ENCODE measurements at places on chromosomes 7 and 10.

- peaks cover 15% of the 10 kb centered on the region for H3K27me3 ChIP-seq
- H3K4me3 ChIP-seq: no peak overlapping the region
- no peaks in the 10 kb centered on the region for H3K36me3 ChIP-seq
- no peak for DNase-seq
- no peaks in the 10 kb centered on the region for H3K4me1 ChIP-seq
Observed at GRCh38 chr10:104284846-104285245, 15.9 kb downstream of the GSTO2 start.

DNA sequence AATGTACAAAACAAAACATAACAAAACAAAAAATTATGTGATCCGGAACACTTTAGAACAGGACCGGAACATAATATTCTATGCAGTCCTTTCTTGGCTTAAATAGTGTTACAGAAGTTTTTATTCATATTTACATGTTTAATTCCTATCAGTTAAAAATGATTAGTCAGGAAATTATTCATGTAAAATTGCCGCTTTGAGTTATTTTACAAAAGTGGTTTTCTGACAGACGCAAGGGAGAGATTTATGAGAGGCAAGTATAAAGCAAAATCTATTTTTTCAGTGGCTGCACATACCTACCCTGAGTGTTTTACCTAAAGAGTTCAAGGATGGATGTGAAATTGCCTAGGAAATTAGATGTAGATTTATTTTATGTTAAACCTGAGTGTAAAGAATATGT lies 230.7 kb upstream of the DKK1 start:
- no peak overlapping the region for H3K4me3 ChIP-seq
- DNase-seq: no peak
- peaks cover 4% of the 10 kb centered on the region for H3K4me1 ChIP-seq
- H3K27me3 ChIP-seq: no peaks in the 10 kb centered on the region
- no peak overlapping the region for H3K27ac ChIP-seq

DNA sequence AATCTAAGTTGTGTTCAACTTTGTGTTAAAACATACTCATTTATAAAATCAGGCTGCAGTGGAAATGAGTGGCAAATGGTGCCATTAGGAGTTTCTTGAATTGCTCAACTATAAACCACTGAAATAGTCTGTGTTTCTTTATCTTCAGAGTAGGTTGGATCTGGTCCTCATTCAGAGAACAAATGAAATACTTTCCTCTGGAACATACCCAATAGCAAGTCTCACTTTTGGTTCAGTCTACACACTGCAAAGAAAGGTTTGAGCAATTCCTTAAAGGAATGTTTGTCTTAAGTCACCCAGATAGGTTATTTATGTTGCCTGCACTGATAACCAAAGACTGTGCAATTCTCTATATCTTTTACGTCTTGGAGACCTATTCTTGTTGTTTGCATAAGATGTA lies 62.5 kb downstream of the ABCB4 start:
- no peaks in the 10 kb centered on the region for H3K27me3 ChIP-seq
- H3K4me1 ChIP-seq: no peaks in the 10 kb centered on the region
- H3K4me3 ChIP-seq: no peak overlapping the region
- no peaks in the 10 kb centered on the region for H3K36me3 ChIP-seq

DNA sequence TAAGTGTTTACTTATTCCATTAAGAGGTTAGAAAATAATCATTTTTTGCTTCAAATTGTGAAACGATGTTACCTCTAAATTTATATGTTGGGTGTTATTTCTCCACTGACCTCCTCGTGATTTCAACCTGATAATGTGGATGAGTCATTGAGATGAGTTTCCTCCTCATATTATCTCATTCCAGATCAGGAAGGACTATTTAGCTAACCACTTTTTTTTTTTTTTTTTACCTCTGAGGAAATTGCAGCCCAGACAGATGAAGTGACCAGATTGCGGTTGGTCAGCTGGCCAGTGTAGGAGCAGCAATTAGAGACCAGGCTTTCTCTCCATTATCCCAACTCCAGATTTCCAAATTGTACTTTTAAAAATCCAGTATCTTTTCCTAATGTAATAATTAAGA lies 248.7 kb downstream of the FZD1 start:
- no peaks in the 10 kb centered on the region for H3K36me3 ChIP-seq
- H3K4me1 ChIP-seq: peaks cover 1% of the 10 kb centered on the region
- DNase-seq: no peak
- no peaks in the 10 kb centered on the region for H3K27me3 ChIP-seq

- DNase-seq: peak; percentile 22
- no peak overlapping the region for H3K27ac ChIP-seq
- no peak overlapping the region for H3K4me3 ChIP-seq
- H3K27me3 ChIP-seq: peaks cover 9% of the 10 kb centered on the region
- H3K36me3 ChIP-seq: no peaks in the 10 kb centered on the region
Observed at GRCh38 chr7:142884286-142884640, 1.3 kb downstream of the TRPV6 start.

- peaks cover 7% of the 10 kb centered on the region for H3K27me3 ChIP-seq
- no peak overlapping the region for H3K4me3 ChIP-seq
- H3K27ac ChIP-seq: no peak overlapping the region
- DNase-seq: no peak
Observed at GRCh38 chr7:71842786-71843185, 569.4 kb downstream of the CALN1 start.

GRCh38 chr10:84607044-84607443 lies 278.7 kb downstream of the CCSER2 start:
- H3K4me1 ChIP-seq: no peaks in the 10 kb centered on the region
- no peak overlapping the region for H3K4me3 ChIP-seq
- DNase-seq: no peak
- H3K27ac ChIP-seq: no peak overlapping the region
- H3K36me3 ChIP-seq: no peaks in the 10 kb centered on the region

DNA sequence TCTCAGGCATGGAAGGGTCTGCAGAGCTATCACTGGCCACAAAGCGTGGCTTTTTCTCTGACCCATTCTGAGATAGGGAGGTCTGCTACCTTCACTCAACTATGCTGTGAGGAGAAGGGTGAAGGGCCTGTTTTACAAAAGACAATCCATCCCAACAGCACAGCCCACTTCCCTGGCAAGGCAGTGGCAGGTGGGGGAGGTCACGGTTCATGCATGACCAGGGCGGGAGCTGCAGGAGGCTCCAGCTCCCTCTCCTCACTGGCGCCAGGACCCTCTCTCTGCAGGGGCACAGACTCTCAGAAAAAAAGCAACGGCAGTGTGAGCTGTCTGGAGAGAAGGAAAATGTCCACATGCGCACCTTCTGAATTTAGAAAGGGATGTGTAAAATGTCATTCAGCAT lies 28.5 kb downstream of the GRB10 start:
- peaks cover 15% of the 10 kb centered on the region for H3K36me3 ChIP-seq
- H3K27ac ChIP-seq: no peak overlapping the region
- no peak for DNase-seq
- H3K27me3 ChIP-seq: no peaks in the 10 kb centered on the region

- H3K4me3 ChIP-seq: peak overlapping the region; percentile 97
- no peak for DNase-seq
- H3K4me1 ChIP-seq: peaks cover 12% of the 10 kb centered on the region
- H3K27ac ChIP-seq: peak overlapping the region; percentile 98
- H3K36me3 ChIP-seq: peaks cover 13% of the 10 kb centered on the region
- H3K27me3 ChIP-seq: no peaks in the 10 kb centered on the region
Observed at GRCh38 chr7:7642081-7642480, 1.5 kb downstream of the UMAD1 start.

DNA sequence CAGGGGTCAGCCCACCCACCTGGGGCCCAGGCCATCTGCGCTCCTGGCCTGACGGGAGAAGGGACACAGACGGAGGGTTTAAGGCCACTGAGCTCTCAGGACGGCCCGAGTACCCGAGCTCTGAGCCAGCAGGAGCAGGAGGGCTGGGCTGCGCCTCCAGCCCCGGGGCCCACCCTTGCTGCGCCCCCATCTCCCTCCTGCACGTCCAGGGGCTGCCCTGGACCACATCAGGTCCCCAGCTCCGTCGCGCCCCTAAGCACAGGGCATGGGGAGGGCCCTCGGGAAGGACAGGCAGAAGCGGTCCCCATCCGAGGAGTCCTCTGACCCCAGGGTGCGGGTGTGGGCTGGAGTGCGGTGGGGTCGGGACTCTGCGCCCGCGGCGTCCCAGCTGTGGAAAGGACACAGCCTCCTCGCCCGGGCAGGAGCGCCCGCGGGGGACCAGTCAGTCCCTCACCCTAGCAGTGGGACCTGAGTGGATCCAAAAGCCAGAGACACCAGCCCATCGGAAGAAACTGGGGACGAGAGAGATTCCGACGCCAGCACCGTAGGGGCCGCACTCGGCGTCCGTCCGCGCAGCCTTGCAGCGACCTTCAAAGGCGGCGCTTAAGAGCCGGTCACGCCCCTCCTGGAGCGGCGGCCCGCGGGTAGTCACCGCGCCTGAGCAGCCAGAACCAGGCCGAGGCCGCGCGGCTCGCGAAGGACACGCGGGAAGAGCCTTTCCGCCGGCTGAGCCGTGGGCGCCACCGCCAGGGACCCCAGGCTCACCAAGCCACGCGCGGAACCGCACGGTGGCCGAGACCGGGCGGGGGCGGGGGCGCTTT lies 15.9 kb downstream of the CAMK2B start:
- peaks cover 17% of the 10 kb centered on the region for H3K27me3 ChIP-seq
- peak; percentile 71 for DNase-seq
- H3K27ac ChIP-seq: no peak overlapping the region

DNA sequence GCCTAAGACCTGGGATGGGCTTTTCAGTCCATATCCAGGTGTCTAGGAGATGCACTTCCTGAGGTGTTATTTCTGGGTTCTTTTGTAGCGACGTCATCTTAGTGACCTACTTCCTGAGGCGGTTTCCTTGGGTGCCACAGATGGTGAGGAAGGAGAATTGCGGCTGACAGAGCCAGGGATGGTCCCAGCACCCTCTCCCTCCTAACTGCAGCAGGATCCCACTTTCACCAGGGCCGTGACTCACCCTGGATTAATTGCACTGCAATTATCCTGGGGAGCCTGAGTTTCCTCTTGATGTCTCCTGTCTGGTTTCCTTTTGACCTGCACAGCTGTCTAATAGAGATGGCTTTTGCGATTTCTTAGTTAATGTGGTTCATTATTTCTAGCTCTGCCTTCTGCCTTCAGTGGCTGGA lies 271.7 kb downstream of the TCF7L2 start:
- peaks cover 8% of the 10 kb centered on the region for H3K4me1 ChIP-seq
- no peaks in the 10 kb centered on the region for H3K36me3 ChIP-seq
- H3K4me3 ChIP-seq: no peak overlapping the region
- DNase-seq: no peak
- H3K27me3 ChIP-seq: peaks cover 19% of the 10 kb centered on the region

- no peak overlapping the region for H3K27ac ChIP-seq
- H3K36me3 ChIP-seq: no peaks in the 10 kb centered on the region
- no peaks in the 10 kb centered on the region for H3K4me1 ChIP-seq
Observed at GRCh38 chr7:37141742-37142141, 306.9 kb downstream of the ELMO1 start.

- H3K4me1 ChIP-seq: peaks cover 13% of the 10 kb centered on the region
- H3K27me3 ChIP-seq: peaks cover 29% of the 10 kb centered on the region
Observed at GRCh38 chr7:48088559-48089045, 463 bp upstream of the UPP1 start.

DNA sequence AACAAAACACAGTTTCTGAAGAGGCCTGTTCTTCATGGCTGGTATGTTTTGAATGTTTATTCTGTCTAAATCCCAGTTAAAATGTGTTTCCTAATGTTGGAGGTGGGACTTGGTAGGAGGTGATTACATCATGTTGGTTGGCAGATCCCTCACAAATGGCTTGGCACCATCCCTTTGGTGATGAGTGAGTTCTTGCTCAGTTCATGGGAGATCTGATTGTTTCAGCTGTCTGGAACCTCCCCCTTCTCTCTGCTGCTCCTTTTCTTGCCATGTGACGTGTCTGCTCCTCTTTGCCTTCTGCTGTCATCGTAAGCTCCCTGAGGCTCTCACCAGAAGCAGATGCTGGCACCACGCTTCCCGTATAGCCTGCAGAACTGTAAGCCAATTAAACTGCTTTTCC lies 383.6 kb upstream of the TPK1 start:
- H3K4me1 ChIP-seq: no peaks in the 10 kb centered on the region
- DNase-seq: no peak
- H3K27ac ChIP-seq: no peak overlapping the region
- H3K36me3 ChIP-seq: no peaks in the 10 kb centered on the region
- H3K4me3 ChIP-seq: no peak overlapping the region

- no peaks in the 10 kb centered on the region for H3K27me3 ChIP-seq
- H3K4me1 ChIP-seq: no peaks in the 10 kb centered on the region
- no peak for DNase-seq
- H3K27ac ChIP-seq: no peak overlapping the region
- no peaks in the 10 kb centered on the region for H3K36me3 ChIP-seq
Observed at GRCh38 chr7:125681508-125681907, 751.9 kb upstream of the POT1 start.

GRCh38 chr7:3201306-3201705 lies 99.7 kb upstream of the SDK1 start:
- H3K36me3 ChIP-seq: no peaks in the 10 kb centered on the region
- peaks cover 9% of the 10 kb centered on the region for H3K4me1 ChIP-seq
- H3K4me3 ChIP-seq: no peak overlapping the region
- peak overlapping the region; percentile 4 for H3K27ac ChIP-seq
- no peak for DNase-seq

DNA sequence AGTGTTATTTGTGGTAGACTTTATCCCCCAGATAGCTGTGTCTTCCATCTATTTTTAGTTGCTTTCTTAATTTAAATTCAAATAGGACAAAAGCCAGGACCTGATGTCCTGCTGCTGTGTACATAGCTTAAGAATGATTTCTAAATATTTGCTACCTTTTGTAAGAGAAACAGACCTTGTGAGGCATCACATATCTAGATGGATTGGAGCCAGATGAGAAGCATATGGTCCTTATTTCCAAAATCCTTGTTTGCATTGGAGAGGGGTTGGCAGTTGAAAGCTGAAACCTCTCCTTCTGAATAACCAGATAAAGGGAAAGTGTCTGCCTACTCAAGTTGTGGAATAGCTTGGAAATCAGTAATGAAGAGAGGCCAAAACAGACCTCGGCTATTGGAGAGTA lies 50.7 kb upstream of the AMPH start:
- H3K27me3 ChIP-seq: peaks cover 5% of the 10 kb centered on the region
- H3K27ac ChIP-seq: no peak overlapping the region
- no peaks in the 10 kb centered on the region for H3K36me3 ChIP-seq
- H3K4me1 ChIP-seq: peaks cover 14% of the 10 kb centered on the region
- no peak for DNase-seq
- H3K4me3 ChIP-seq: no peak overlapping the region

DNA sequence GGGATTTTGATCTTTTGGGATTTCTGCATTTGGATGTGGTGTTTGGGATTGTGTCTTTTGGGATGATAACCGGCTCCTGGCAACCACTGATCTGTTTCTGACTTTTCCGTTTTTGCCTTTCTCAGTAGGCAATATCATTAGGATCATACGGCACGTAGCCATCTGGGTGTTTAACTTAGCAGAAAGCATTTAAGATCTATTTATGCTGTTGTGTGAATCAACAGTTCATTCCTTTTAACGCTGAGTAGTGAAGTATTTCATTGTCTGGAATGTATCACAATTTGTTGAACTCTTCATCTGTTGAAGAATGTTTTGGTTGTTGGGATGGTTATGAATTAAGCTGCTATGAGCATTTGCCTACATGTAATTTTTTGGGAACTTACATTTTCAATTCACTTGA lies 459.6 kb downstream of the SDK1 start:
- H3K4me3 ChIP-seq: no peak overlapping the region
- H3K27me3 ChIP-seq: no peaks in the 10 kb centered on the region
- no peak for DNase-seq
- no peaks in the 10 kb centered on the region for H3K36me3 ChIP-seq

- H3K36me3 ChIP-seq: no peaks in the 10 kb centered on the region
- H3K27me3 ChIP-seq: peaks cover 11% of the 10 kb centered on the region
- H3K4me3 ChIP-seq: no peak overlapping the region
- no peak overlapping the region for H3K27ac ChIP-seq
- DNase-seq: no peak
Observed at GRCh38 chr10:120760253-120760652, 90.9 kb upstream of the WDR11 start.
